ENCODE measurements at places on chromosomes 1 and 21. TPM values are rescaled to one million over a fixed set of nuclear protein-coding genes. Genes with fewer than 3 reads are reported as not detected.

Gene TTC39A
- 34.9 TPM for total RNA-seq

Gene ZSWIM5
- total RNA-seq: 3.6 TPM

Gene CORT
- total RNA-seq: not detected

Gene GPR37L1
- 0.06 TPM for total RNA-seq

Gene UBE2U
- total RNA-seq: not detected

Gene FAM167B
- 21.9 TPM for total RNA-seq

Gene TSPAN2
- total RNA-seq: 4.3 TPM

Gene MAB21L3
- 1.2 TPM for total RNA-seq

Gene CTSE
- 63.6 TPM for total RNA-seq

Gene MTHFR
- 45.4 TPM for total RNA-seq

Gene NBPF8
- total RNA-seq: 7.7 TPM

Gene CFAP57
- 4.1 TPM for total RNA-seq

Gene IL6R
- total RNA-seq: 48.5 TPM

Gene DIO1
- not detected for total RNA-seq

Gene MSH4
- total RNA-seq: 0.65 TPM

Gene KCNC4
- total RNA-seq: 10.0 TPM

Gene SPATA17
- total RNA-seq: 4.0 TPM

Gene DCST2
- 1.4 TPM for total RNA-seq

Gene C8B
- 1.2 TPM for total RNA-seq

Gene RGSL1
- not detected for total RNA-seq

Gene PLEKHN1
- total RNA-seq: 1.2 TPM

Gene PRR9
- not detected for total RNA-seq

Gene CCDC190
- total RNA-seq: 5.2 TPM

Gene SPRR2A
- total RNA-seq: not detected

Gene NEK2
- 0.77 TPM for total RNA-seq

Gene LENEP
- not detected for total RNA-seq

Gene SON
- 322 TPM for total RNA-seq

Gene CNR2
- total RNA-seq: not detected

Gene MYBPH
- not detected for total RNA-seq

Gene PITHD1
- total RNA-seq: 46.6 TPM

Gene KIAA1614
- 4.1 TPM for total RNA-seq

Gene DAB1
- total RNA-seq: 1.9 TPM

Gene GNAT2
- total RNA-seq: not detected

Gene SLC5A9
- 8.2 TPM for total RNA-seq

Gene ACOT7
- total RNA-seq: 28.5 TPM

Gene ADGRL2
- total RNA-seq: 97.9 TPM

Gene AMY1A
- 5.8 TPM for total RNA-seq

Gene LCE1A
- not detected for total RNA-seq

Gene OR14A16
- total RNA-seq: not detected

Gene RGS18
- 13.0 TPM for total RNA-seq

Gene FAM3B
- 4.8 TPM for total RNA-seq

Gene PLEKHG5
- 9.5 TPM for total RNA-seq

Gene ZRANB2
- 85.2 TPM for total RNA-seq

Gene OR2M5
- not detected for total RNA-seq

Gene SNX7
- 15.2 TPM for total RNA-seq

Gene FCRL3
- total RNA-seq: 1.2 TPM

Gene ZNF697
- total RNA-seq: 8.7 TPM

Gene CACNA1S
- 0.06 TPM for total RNA-seq

Gene PYHIN1
- 3.9 TPM for total RNA-seq

Gene HES3
- total RNA-seq: not detected

Gene CSF1
- 64.3 TPM for total RNA-seq

Gene SPATA6
- 32.4 TPM for total RNA-seq

Gene BLZF1
- 27.2 TPM for total RNA-seq

Gene LIN28A
- total RNA-seq: not detected

Gene S100A7A
- total RNA-seq: not detected

Measured in lower lobe of right lung (tissue), 2 donors.